ENCODE measurements at places on chromosomes 1 and 21.

DNA sequence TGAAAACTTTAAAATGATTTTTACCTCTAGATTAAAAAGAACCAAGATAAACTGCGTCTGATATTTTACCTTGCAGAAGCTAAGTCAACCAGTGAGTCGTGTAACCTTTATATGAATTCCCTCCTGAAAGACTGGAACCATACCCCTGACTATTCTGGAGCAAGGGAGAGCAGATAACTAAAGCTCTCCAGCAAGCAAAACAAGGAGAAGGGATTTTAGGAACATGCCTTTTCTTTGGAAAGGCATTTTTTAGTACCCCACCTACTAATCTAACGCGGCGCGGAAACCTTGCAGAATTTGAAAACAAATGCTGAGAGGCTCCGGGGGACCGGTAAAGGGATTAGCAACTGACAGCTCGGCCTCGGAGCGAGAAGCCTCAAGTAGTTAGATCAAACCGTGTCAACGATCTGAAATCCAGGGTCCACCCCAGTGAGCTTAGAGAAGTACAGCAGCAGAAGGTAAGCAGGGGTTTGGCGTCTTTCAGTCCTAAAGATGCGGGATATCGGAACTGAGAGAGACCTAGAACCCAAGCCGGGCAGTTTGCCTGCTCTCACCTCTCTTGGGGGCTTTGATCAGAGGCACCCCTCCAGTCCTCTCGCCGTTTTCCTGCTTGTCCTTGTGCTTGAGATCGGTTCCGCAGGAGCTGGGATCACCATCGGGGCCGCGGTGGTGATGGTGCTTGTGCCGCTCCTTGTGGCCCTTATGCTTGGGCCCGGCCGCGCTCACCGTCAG is 954 bp downstream of the RSBN1 start:
- no peak for DNase-seq

- no peak for DNase-seq
Observed at GRCh38 chr1:69585666-69586065, 17.9 kb downstream of the LRRC7 start.

GRCh38 chr1:63087966-63088365 is 234.4 kb upstream of the FOXD3 start:
- DNase-seq: no peak

GRCh38 chr21:36171741-36172331 is 15.2 kb downstream of the DOP1B start:
- DNase-seq: no peak

DNA sequence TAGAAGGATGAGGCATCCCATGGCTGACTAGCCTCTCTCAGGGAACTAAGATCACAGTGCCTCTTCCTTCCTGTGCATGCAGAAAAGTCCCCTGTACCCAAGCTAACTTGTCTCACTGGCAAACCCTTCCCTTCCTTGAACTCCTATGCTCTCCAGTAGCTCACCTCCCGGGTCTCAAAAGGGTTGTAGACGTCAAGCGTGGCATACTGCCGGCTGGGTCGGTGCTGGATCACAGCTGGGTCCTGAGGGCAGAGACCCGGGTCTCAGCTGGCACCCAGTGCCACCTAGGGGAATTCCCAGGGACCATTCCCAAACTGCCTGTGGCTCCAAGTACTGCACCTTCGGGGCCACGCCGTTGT is 688 bp downstream of the SCAMP3 start:
- no peak for DNase-seq

- DNase-seq: no peak
Observed at GRCh38 chr1:105641407-105641806, 1415.1 kb upstream of the PRMT6 start.

GRCh38 chr1:98538106-98538505 is 123.4 kb upstream of the SNX7 start:
- DNase-seq: no peak

DNA sequence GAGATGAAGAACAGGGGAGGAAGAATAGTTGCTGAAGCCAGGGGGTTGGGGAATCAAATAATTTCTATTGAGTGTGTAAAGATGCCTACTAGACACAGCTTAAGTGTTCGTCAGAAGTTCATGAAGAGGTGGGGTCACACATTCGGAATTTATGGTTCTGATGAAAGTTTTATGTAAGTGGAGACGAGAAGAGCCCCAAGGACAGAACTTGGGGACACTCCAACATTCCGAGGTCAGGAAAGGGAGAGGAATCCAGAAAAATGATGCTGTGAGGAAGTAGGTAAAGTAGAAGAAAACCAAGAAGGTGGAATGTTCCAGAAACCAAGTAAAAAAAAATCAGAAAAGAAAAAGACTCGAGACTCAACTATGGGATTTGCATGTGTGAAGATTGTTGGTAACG is 272.5 kb downstream of the SIPA1L2 start:
- no peak for DNase-seq

GRCh38 chr1:65525266-65526048 is 105.0 kb downstream of the LEPR start:
- no peak for DNase-seq

DNA sequence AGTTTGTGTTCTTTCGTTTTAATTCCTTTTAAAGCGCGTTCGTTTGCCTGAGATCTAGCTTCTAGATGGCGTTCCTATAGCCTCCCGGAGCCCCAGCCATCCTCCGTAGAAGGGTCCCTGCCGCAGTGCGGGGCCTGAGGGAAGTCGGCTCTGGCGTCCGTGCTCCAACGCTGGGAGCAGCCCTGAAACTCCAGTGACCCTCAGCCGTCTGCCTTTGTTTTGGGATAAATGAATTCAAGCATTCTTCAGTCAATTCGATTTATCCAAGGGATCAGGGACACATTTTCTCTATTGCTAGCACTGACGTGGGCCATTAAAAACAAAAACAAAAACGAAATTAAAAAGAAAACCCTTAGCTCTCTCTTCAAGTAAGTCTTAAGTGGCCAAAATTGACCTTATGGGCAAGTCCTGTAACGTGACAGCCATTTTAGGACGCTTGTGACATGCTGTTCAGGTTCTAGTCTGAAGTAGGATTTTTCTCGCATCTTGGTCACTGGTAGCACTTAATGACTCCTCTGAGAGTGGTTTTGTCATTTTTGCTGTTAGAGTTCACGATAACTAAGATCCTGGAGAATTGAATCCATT is 742 bp upstream of the HSPA13 start:
- DNase-seq: no peak

DNA sequence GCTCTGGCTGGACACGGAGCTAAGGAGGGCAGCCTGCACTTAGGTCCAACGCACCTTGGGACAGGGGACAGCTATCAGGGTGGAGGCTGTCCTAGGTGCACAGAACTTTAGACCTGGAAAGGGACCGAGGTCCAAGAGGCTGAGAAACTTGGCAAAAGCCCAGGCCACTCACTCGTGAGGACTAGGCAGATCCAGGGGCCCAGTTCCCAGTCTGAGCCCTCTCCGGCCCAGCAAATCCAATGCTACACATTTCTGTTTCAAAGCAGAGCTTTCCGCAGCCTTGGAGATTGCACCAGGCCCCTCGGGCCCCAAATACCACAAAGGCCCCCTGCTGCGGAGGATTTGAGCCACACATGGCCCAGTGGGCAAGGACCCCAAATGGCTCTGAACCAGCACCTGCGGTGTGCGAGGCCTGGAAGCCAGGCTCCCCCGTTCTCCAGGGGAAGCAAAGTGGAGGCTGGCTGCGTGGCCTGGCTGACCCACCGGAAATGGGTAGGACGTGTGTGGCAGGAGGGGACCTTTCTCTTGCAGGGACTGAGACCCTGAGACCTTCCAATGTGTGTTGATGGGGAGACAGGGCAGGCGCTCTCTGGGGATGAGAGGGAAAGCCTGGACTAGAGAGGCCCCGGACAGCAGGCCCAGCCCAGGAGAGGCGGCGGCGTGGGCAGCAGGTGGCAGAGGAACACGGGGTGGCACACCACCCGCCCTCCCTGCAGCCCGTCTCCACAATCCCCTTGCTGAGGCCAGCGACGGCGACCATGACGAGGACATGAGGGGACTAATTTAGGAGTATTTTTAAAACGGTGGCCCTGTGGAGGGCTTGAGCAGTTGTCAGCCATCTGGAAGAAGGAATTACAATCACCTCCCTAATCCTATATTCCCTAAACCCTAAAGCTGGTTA is 118.7 kb downstream of the CASZ1 start:
- DNase-seq: no peak

GRCh38 chr21:42148097-42148496 is 70.8 kb upstream of the ABCG1 start:
- DNase-seq: no peak

DNA sequence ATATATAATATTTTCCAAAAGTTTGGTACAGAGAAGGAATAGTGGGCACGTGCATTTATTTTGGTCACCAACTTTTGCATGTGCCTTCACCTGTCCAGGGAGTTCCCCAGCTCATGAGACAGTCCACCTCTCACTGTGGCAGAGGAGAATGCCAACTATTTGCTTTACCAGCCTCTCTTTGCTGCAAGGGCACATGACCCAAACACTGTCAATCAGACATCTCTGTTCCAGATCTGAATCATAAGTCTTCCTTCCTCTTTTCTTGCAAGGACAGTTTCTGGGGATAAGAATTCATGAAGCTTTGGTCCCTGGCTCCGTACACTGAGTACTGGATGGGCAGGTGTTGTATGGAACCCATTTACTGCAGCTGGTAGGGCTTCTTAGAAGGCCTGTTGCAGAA is 38.6 kb downstream of the C1orf87 start:
- no peak for DNase-seq

DNA sequence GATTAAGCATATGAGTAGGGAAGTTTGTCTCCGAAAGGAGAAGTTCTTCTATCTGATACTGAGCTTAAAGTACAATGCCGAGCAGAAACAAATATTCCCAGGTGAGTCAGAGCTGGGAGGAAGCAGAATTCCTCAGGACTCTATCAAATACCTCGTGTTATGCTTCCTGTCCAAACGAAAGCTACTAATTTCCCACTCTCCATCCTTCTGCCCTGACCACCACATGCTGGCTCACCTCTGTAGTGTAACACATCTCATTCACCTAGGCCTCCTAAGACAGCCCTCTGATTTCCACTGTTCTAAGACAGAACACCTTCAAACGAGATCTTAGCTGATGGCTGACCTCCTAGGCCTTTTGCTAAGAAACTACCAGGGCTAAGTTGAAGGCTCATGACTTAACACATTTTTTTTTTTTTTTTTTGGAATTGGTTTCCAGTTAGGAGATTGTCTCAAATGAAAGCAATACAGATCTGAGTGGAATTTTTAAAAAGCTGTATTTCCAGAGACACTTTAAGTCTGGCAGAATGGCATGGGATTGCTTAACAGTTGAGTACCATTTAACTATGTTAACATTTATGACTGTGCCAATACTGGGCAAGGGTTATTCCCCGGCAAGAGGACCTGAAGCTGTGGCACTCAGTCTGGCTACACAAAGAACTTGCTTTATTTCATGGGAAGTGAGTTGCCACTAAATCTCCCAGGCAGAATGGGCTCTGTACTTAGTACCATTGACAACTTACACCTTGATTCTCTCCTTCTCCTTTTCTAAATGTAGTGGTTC is 583.4 kb downstream of the DPYD start:
- DNase-seq: no peak

DNA sequence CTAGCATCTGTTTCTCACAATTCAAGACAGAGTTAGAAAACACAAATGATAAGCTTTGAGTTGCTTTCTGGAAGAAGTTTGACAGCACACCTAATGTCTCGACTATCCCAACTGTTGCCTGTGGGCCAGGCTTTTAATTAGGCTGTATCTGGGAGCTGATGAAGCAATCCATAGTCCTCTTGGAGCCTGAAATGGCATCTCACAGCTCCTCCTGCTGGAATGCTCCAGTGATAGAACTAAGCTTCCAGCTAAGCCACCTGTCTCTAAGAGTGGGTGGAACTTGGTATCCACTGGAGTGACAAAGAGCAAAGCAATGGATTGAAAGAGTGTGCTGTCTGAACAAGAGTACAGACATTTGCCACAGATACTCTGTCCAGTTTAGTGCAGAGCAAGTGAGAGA is 605.3 kb upstream of the NR5A2 start:
- DNase-seq: no peak

DNA sequence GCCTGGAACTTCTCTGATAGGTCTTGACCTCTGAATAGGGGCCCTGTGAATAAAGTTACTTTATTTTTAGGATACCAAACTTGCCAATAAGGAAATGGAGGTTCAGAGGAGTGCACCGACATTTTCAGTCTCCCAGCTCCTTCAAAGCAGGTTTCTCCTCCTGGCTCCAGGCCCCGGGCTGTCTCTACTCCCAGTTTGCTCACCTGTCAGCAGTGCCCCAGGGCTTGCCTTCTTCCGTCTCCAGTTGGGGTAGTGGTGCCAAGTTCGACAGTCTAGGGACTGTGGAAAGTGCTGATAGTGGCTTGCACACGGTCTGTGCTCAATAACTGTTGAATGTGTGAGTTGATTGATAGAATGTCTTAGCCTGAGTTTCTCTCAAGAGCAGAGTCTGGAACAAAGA is 149.2 kb downstream of the ACTL8 start:
- no peak for DNase-seq

- DNase-seq: no peak
Observed at GRCh38 chr1:185681034-185681633, 53.1 kb upstream of the HMCN1 start.

DNA sequence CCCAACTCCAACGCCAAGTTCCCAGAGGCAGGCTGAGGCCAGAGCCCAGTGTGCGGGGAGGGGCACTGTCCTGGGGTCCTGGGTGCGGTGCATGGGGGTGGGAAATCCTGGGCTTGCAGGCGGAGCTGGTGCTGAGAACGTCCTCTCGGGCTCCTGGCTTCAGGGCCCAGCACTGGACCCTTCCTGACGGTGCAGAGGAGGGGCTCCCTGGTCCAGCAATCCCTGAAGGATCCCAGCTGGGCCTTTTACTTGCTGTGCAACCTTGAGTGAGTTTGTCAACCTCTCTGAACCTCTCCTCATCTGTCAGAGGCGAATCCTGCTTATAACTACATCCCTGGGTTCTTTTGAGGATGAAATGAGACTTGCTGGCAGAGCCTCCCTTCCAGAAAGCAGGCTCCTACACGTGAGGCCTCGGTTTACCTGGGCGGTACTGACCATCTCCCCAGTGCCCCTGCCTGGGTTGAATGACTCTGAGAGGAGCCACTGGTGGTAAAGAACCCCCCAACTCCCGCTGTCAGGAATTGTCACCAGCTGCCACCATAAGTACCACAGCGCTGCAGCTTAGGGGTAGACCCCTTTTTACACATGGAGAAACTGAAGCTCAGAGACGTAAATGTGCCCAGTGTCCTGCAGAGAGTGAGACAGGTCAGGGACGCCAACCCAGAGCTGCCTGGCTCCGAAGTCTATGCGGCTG is 77.3 kb downstream of the DHRS3 start:
- DNase-seq: no peak

- DNase-seq: no peak
Observed at GRCh38 chr21:36511484-36512220, 31.7 kb upstream of the CLDN14 start.
